Activated CD4-positive, alpha-beta T cell treated with anti-CD3 and anti-CD28 coated beads for 36 hours (primary cell): ENCODE measurements at places on chromosomes 3 and 15. TPM values are rescaled to one million over a fixed set of nuclear protein-coding genes. Genes with fewer than 3 reads are reported as not detected.

DNA sequence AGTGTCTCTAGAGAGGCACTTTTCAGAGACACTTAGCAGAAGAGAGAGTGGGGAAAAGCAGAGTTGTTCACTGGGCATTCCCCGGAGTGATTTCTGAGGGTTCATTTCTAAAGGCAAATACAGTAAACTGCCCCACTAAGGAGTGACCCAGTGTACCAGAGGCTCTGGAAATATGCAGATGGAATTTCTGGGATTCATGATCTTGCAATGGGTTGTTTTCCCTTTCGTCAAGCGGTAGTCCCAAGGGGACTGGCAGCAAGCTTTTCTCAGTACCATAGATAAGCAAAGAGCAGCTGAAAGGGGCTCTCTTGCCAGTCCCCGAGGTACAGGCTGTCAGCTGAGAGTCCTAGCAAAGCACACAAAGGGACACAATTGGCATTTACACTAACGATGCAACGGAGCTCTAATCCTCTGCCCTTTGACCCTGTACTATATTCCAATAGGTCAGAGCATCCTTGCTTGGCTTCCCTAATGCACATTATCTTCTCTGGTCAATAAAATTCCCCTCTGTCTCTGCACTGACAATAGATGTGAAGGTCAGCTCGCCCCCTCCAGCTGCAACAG lies 155.6 kb downstream of the SEMA6D start:
- DNase-seq, result no peak

CEP19 gene
- 4.7 TPM for total RNA-seq

SLC35A5 gene
- total RNA-seq, result 16.5 TPM

DNA sequence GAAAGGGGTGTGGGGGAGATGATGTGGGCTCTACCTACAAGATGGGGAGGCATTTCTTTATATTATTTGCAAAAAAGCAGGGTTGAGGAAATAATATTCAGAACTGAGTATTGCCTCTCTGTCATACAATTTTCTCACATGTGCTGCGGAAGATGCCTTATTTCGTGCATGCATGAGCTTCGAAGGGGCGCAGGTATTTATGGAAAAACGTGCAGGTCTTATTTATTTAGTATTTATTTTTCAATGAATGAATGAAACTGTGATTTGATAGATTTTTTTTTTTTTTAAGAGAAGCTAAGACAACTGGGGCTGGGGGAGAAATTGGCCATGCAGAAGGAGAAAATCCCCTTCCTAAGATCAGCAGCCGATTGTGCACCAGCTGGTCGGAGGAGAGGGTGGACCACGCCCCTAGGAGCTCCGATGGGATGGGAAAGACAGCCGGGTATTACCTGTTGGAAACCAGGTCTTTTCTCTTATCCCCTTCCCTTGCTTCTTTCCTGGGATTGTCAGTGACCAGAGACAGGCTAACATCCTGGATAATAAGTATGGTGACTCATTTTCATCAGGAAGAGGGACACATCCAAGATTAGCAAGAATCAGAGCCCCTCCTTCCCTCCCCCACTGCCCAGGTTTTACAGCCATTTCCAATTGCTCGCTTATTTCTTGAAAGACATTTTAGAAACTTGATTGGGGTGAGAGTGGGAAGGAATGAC lies 875 bp downstream of the GAP43 start:
- DNase-seq, result no peak
